ENCODE measurements at places on chromosomes 4 and X. TPM values are rescaled to one million over a fixed set of nuclear protein-coding genes. Genes with fewer than 3 reads are reported as not detected.

DNA sequence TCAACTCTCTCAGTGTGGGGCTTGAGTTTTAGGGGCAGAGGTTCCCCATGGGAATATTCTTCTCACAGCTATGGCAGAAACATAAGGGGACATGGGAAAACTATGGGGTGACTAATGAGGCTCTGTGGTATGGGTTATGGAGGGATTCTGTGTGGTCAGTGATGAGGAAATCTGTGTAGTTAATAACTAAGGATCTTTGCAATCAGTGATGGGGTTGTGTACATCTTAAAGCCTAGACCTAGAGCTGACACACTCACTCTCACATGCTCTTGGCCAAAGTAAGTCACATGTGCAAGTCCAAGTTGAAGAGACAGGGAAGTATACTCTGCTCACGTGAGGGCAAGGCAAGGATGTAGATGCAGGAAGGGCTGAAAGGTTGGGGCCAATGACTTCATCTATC is 86.4 kb upstream of the UXT start:
- ATAC-seq: no peak

GRCh38 chr4:155638195-155638965 is 28.3 kb upstream of the GUCY1A1 start:
- ATAC-seq: no peak

ZNF81 gene
- total RNA-seq: 7.8 TPM

DNA sequence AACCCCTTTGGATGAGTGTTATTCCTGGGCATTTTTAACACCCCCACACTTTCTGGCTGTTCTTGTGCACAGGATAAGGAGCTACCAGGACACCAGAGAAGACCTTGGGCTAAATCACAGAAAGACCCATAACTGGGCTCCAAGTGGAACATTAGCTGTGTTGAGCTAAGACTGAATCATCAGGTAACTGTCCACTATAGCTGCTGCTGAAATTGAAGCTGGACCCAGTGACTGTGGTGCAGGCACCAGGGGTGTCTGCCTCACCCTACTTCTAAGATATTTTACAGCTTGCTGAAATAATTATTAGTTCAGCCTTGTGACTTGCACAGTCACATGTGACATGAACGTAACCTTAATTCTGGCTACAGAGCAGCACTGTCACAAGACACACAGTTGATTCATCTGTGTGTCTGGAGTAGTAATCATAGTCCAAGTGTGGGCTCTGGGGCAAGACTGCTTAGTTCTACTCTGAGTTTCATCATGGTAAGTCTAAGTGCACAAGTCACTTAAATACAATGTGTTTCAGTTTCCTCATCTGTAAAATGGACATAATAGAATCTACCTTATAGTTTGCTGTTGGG is 127.4 kb downstream of the SLC39A8 start:
- ATAC-seq: no peak

CFP gene
- total RNA-seq: 0.48 TPM

- ATAC-seq: no peak
These were observed 2.3 kb downstream of the DUSP9 start for GRCh38 chrX:153649178-153649914.

TRAM1L1 gene
- 0.36 TPM for total RNA-seq

DNA sequence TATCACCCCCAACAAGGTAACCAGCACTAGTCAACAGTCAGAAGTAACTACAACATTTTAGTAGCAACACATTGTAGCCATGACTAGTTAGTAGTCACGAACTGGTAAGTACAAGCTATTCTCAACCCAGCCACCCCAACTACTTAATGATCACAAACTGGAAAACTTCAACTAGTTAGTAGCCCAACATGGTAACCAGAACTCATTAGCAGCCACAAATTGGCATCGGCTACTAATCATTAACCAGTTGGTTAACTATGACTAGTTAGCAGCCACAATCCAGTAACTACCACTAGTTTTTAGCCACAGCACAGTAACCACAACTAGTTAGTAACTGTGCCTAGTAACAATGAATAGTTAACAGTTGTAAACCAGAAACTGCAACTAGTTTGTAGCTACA is 385.1 kb upstream of the CXorf51B start:
- ATAC-seq: no peak

DNA sequence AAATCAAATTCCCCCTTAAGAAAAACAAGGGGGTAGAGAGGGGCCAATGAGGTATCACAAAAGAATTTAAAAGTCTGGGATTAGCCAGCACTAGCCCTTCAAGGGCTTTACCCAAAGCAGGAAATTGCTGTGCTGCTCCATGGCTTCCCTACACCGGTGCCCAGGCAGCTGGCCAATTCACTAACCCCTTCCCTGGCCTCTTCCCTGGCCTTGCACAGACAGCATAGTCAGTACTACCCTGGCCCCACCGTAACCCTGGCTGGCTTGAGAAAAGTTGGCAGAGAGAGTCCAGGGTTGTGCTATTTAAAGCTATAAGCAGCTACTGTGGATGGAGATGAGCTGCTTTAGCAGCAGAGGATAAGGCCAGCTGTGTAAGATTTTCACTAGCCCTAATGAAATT is 43.1 kb downstream of the ADAMTS3 start:
- no peak for ATAC-seq

DNA sequence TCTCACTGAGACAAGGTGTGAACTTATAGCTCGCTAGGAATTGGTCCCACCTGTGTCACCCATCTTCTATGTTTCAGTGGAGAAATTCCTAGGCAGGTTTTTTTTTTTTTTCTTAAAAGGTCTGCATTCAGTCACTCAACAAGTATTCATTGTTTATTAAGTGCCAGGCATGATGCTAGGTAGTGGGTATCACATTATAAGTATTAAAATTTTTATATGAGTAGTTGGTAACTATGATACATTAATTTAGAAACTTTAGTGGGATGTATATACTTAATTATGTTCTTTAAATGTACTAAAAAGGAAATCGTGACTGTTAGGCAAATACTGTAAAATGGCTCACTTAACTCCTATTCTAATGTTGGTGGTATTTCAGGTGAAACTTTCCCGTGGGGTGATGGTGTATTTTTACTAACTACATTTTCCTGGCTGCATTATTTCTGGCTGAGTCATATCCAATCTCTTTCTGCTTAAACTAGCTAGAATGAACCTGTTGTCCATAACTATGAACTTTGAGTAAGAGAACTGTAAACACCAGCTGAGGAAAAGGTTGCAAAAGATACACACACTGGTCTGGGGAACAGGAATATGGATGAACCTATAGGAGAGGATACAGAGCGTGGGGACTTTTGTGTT is 49.3 kb upstream of the MED14 start:
- ATAC-seq: peak; percentile 33

DNA sequence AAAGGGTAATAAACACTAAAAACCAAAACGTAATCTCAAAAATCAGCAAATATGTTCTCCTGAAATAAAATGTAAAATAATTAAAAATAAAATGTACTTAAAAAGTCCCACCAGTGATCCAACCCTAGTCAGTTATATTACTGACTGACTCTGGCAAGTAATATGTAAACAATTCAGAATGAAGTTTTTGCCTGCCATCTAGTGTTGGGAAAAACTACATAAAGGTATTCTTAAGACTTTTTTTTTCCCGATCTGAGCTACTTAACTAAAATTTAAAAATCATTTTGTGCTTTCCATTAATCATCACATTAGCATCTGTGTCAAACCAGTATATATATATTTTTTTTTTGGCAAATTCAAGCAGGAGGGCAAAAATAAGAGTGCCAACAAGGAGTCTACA is 24.0 kb downstream of the RCHY1 start:
- ATAC-seq: no peak

CXCL5 gene
- total RNA-seq: 0.12 TPM

GRCh38 chrX:107851215-107851614 is 25.5 kb downstream of the MID2 start:
- ATAC-seq: no peak

GRCh38 chr4:19823781-19824180 is 427.9 kb upstream of the SLIT2 start:
- ATAC-seq: no peak

- no peak for ATAC-seq
These were observed 28.3 kb upstream of the HPGD start for GRCh38 chr4:174550541-174550940.

DNA sequence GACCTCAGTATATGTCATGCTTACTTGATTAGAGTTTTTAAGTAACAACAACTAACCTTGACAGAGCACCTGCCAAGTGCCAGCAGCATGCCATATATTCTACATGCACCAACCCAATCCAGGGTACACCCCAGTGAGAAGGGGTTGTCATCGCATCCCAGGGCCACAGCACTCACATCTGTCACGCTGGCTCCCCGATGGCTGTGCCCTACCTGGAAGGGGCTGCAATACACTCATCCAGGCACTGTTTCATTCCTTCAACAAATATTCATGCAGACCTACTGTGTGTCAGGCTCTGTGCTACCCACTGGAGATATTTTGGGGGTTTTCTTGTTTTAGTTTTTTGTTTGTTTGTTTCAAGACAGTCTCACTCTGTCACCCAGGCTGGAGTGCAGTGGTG is 49.5 kb downstream of the PPP2R2C start:
- no peak for ATAC-seq

SMIM31 gene
- not detected for total RNA-seq

- no peak for ATAC-seq
These were observed 56.8 kb downstream of the LGI2 start for GRCh38 chr4:24973747-24974601.

DNA sequence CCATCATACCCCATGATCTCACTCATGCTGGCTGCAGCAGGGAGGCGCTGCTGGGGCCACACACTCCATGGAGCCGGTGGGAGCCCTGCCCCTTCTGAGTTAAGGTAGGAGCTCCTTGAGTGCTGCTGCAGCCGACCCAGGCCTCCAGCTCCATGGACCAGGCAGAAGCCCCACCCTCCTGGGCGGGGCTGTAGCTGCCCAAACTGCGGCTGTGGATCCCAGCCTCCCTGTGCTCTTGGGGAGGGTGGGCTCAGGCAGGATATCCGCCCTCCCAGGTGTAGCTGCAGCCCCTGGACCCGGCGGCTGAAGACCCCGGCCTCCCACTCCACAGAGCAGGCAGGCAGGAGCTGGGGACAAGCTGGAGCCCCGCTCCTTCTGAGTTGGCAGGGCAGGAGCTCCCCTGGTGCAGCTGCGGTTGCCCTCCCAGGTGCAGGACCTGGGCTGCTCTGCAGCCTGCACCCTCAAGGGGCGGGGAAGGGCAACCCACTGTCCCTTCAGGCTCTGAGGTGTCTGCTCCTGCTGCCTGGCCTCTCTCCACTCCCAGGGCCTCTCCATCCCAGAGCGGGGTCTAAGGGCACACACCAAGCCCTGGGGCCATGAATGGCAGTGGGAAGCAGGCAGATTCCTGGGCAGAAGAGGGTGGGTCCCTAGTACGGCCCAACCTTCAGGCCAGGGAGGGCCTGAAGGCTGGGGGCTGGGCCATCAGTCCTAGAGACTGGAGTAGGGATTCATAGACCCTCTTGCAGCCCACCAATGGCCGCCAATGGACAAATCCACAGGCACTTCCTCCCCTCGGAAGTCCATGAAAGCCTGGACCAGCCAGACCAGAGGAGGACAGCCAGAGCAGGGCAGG is 466.1 kb downstream of the DTHD1 start:
- ATAC-seq: no peak

GRCh38 chr4:183407635-183408464 is 36.6 kb upstream of the CDKN2AIP start:
- no peak for ATAC-seq

GRCh38 chrX:24860140-24860539 is 155.6 kb downstream of the ARX start:
- no peak for ATAC-seq

- no peak for ATAC-seq
These were observed 45.3 kb downstream of the CASP6 start for GRCh38 chr4:109657854-109658418.

HTR2C gene
- not detected for total RNA-seq

- peak; percentile 80 for ATAC-seq
These were observed at the start of the genes DNAAF6 and NUP62CL for GRCh38 chrX:107205770-107206696. DNAAF6 (plus strand) TSS chrX:107206611; CDS start chrX:107212876, 6,265 bp downstream. NUP62CL (minus strand) TSS chrX:107206433; CDS start chrX:107175146, 31,287 bp downstream.

DNA sequence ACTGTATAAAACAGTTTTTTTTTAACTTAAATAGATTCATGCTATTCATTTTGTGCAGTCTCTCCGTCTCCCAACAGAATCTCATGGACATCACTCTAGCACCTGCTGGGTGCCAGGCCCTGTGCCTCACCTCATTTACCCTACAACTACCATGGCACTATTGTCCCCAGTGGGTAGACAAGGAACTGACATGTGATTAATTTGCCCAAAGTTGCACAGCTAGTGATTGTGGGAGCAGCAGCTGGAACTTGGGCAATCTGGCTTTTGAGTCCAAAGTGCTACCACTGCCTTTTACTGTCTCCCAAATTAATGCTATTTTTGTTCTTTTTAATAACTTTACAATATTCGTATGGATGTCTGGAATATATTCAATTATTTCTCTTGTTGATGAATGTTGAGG is 11.2 kb upstream of the PGRMC2 start:
- peak; percentile 45 for ATAC-seq

ARSJ gene
- total RNA-seq: 6.0 TPM

GRCh38 chr4:26912810-26913209 is 52.2 kb downstream of the STIM2 start:
- no peak for ATAC-seq

- ATAC-seq: no peak
These were observed 317.7 kb downstream of the NR3C2 start for GRCh38 chr4:148124512-148124911.

- no peak for ATAC-seq
These were observed 411.8 kb upstream of the PCDH10 start for GRCh38 chr4:132737344-132737743.

DNA sequence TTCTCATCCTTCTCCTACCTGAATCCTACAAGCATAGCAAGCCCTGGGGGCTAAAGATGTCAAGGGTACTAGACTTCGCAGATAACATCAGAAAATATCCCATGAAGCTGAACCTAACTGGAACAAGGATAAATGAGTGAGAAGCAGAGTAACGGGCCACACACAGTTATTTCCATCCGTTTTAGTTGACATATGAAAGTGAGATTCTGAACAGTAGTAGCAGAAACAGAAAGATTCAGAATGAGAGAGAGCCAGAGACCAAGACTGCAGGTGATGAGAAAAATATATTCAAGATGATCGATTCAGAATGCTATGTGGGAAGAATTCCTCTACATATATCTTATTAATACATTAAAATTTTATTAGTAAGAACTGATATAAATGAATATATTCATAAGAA is 165.1 kb downstream of the TSPAN5 start:
- ATAC-seq: no peak

DNA sequence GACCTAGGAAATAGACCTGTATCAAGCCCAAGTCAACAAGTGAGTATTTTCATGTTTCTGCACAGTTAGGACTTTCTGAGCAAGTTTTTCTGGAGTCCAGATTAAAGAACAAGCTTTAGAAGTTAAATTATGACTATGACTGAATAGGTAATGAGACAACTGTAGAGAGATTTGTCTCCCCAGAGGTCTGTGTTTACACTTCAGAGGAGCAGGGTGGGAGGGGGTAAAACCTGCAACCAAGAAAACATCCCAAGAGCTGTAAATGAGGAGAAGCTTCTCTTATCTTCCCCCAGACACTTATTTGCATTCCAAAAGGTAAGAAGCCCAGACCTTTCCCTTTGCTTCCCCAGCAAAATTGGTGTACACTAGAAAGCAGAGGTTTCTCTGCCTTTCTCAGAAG is 22.1 kb upstream of the CEP135 start:
- ATAC-seq: no peak
